SJSA1 (cell line): ENCODE measurements at places on chromosomes 2 and 18. TPM values are rescaled to one million over a fixed set of nuclear protein-coding genes. Genes with fewer than 3 reads are reported as not detected.

Gene KCNE4
- total RNA-seq, result 3.1 and 4.3 TPM in 2 replicates

Gene HS1BP3
- 17.2 and 32.3 TPM in 2 replicates for total RNA-seq

Gene PRSS56
- not detected in 2 replicates for total RNA-seq

Gene CTLA4
- not detected in 2 replicates for total RNA-seq

Gene TTC21B
- 26.9 and 38.3 TPM in 2 replicates for total RNA-seq

Gene TWSG1
- total RNA-seq, result 110 and 153 TPM in 2 replicates

GRCh38 chr2:28449488-28450395 lies 46.1 kb upstream of the PLB1 start:
- DNase-seq, result peak; percentile 76

DNA sequence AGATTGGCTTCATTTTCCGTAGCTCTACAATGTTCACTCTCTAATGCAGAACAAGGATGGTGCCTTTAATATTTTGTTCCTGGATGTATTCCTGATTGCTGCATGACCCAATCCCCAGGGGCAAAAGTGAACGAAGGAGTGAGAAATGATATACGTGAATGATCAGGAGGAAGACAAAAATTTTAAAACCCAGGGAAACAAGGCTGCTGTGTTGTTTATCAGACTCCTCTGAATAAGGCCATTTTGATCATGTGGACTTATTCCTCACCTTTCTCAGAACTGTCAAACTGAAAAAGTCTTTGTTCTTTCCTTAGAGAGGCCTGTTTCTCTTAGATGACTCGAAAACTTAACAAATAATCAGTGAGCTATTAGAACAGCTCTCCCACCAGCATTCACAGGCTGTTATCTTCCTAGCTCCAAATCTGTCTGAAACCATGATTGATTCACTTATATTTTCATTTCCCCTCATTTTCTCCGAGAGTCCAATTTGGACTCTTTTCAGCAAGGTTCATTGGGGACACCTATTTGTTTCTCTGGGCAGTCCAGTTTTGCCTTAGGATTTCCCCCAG lies 29.5 kb upstream of the COX7A2L start:
- DNase-seq, result no peak

DNA sequence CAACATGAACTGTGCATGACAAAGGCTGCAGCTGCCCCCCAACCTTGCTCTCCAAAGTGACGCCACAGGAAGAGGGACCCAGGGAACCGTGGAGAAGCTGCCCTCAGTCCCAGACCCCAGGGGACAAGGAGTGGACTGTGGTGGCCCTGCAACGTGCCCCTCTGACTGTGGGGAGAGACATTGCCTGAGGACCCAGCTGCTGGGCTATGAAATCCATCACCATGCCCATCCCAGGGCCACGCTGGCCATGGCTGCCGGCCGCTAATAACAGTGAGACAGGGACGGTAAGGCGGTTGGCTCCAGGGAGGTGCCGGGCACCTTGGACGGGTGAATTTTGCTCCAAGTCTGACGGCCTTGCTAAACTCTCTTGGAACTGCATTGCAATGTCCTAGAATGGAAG lies 211.3 kb upstream of the HDAC4 start:
- peak; percentile 35 for DNase-seq

DNA sequence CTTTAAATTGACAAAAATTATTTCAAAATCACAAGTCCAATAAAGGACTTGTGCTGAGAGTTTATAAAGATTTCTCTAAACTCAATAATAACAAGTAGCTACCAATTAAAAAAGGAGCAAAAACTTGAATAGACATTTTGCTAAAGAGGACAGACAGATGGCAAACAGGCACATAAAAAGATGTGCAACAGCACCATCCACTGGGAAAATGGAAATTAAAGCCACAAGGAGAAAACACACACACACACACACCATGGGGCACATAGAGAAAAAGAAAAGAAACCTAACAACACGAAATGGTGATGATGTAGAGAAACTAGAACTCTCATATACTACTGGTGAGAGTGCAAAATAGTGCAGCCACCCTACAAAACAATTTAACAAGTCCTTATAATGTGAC lies 12.6 kb upstream of the SLC9A4 start:
- no peak for DNase-seq

GRCh38 chr2:172859581-172860335 lies 124.1 kb downstream of the RAPGEF4 start:
- DNase-seq, result no peak

DNA sequence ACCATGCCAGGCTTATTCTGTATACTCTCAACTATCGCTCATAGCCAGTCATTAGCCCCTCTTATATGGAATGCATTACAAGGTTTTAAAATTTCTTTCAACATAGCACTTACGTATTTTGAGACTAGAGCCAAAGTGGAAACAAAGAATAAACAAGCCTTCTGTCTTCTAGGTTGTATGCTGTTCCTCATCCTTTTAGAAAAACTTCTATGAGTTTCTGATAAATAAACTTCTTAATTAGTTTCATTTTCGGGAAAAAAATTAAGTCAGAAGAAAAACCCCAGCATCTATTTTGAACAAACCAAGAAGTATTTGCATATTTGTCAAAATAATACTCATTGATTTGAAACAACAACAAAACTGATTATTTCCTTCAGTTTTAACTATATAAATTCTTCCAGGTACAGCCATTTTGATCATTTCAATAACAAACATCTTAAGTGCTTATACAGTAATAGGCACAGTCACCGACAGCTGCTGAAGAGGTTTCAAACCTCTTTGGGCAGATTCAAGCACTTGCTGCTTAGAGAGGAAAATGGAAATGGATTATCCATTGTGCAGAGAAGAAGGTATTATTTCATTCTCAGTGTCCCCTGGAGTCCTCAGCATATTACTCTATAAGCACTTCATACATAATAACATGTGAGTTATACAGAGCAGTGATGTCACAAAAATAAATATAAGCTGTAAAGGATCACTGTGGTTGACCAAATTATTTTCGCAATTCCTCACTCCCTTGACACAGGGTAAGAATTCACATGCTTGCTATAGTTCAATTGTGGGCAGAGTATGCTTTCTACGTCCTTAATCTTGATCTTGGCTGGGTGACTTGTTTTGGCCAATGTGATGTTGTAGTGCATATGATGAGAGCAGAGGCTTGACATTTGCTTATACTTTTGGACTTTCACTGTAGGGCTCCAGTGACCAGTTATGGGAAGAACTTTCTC lies 833.8 kb downstream of the TRIB2 start:
- no peak for DNase-seq

DNA sequence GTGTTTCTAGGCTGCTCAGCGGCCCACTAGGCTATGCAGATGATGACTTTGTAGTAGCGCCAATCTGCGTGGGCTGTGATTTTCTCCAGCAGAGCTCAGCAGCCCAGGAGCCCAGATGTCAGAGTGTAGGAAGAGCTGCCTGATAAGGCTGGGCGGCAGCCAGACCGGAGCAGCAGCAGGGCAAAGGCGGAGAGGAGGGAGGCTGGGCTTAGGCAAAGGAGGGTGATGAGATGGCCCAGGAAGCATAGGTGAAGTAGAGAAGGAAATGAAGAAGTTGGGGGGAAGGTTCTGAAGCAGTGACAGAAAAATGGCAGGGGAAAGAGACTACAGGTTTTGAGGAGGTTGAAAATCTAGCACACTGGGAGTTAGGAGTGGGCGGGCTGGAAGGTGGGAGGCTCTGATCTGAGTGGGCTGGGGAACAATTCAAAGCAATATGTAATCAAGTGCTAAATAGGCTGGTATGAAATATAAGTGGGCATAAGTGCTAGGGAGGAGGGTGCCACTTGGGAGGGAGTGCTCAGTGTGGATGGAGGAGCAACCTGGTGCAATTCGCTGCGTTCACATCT lies 50.6 kb upstream of the STPG4 start:
- DNase-seq, result no peak

GRCh38 chr2:233989221-233989858 lies 61.2 kb upstream of the SPP2 start:
- no peak for DNase-seq

DNA sequence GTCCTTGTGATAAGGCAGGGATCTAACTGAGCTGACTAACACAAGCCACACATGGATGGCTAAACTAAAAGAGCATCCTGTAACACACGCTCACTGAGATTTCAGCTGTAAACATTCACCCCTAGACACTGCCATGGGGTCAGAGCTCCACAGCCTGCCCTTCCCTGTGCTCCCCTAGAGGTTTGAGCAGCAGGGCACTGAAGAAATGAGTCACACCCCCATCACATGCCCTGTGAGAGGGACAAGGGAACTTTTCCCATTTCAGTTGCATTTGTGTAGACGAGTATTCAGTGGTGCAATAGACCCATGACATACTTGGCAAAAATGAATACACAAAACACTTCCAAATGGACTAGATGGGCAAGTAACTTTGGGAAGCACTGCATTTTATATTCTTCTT lies 402.4 kb upstream of the LRRTM1 start:
- DNase-seq, result no peak

DNA sequence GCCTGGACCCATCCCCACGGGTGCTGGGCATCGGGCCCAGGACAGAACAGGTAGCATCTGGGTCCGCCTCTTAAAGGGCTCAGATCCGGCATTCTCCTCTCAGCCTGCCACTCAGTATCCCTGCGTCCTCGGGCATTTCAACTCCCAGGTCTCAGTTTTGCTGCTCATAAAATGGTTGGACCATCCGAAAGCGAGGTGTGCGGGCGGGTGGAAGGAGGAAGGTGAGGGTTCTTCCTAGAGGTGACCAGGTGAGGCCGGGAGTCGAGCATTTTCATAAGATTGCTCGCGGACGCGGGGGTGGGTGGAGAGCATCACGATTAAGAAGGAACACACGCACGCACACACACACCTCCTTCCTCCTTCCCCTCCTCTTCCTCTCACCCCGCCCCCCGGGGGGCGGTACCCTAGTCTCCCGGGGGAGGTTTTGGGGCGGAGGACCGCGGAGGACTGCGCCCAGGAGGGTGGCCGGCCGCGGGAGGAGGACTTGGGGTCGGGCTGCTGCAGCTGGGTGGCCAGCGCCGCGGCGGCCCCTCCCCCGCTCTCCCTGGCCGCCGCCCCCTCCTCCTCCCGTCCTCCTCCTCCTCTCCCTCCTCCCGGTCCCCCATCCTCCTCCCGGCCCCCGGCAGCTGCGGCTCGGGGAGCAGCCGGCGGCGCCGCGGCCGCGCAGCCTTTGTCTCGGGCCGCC lies 97.9 kb upstream of the GPR45 start:
- no peak for DNase-seq

DNA sequence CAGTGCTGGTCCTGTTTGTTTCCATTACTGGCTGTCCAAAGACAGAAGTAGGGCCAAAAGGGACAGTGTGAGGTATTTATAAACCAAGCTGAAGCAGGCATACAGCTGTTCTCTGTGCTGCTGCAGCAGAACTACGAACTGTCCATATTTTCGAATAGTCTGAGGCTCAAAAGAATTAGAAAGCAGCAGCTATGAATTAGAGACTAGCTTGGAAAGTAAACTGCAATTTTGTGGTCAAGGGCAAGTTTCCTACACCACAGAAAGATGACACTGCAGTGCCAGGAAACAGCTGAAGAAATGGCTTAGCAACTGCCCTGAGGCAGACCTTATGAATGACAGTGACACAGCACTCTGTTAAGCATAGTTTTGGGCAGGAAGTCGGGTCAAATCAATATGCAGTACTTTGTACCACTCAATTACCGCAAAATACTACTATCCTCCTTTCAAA lies 125.3 kb downstream of the TMEM131 start:
- DNase-seq, result peak; percentile 85

GRCh38 chr2:169222665-169223064 lies 139.7 kb downstream of the LRP2 start:
- no peak for DNase-seq

DNA sequence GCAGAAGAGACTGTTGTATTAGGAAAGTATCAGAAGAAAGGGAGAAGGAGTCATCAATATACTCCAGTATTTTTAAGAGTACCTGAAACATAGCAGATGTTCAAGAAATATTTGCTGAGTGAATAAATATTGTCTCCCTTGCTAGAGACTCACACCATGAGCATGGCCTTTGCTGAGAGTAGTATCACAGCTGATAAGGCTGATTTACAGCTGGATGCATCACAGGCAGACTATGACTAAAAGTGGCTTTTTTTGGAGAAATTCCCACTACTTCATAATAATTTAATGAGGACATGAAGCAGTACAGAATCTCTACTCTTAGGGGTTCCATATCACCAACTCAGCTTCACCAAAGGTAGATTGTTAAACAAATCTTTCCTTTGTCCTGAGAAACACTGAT lies 373.3 kb downstream of the RBM43 start:
- DNase-seq, result no peak

GRCh38 chr18:79388043-79388442 lies 7.7 kb upstream of the NFATC1 start:
- no peak for DNase-seq

DNA sequence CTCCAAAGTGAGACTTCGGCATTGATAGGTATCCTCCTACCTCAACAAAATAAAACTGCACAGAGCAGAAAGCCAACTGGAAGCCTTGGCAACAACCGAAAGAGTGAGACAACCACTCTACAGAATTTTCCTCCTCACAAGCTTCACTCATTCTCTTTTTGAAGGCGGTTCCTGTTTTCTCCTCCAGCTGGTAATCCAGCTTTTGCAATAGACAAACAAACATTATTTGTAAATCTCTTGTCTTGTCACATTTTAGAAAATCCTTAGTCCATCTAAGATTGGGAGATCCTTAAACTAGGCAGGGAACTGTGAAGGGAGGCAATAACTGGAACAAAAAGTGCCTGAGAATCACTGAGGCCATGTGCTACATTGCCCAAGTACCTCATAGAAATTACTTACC lies 332.4 kb downstream of the BCL11A start:
- no peak for DNase-seq

GRCh38 chr2:38748943-38749804 lies 2.0 kb downstream of the SRSF7 start:
- no peak for DNase-seq

- DNase-seq, result no peak
Observed at GRCh38 chr18:74511823-74512222, 15.7 kb downstream of the CNDP2 start.

DNA sequence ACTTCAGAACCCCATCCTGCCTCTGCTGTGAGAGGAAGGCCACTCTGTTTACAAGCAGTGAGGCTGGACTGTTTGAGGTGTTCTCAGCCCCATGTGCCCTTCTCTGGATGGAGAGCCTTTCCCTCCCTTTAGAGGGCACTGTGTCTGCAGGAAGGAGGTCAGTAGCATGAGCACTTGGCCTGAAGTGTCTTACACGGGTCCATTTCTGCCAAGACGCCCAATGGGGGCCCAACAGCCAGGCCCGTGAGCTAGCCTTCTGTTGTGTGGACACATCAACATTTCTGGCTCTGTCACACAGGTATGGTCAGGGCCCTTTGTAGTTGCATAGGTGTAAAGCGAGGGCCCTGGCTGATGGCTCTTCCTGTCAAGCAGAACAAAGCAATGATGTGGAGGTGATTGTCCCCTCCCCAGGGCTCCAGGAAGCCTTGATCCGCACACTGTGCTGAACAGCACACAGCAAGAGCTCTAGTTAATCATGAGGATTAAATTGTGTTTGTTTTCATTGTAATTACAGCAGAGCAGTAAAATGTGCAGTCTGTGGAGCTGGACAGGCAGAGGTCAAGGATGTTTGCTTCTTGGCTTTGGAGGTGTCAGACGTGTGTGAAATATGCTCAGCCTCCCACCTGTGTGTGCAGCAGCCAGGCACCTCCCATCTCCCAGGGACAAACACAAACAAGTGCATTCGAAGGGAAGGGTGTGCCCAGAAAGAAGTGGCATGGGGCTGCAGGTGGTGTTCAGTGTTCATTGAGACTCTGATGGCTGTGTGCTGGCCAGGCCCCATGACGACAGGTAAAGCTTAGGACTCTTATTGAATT lies 132.1 kb downstream of the SH3RF3 start:
- no peak for DNase-seq

GRCh38 chr2:120267348-120267747 lies 14.7 kb downstream of the RALB start:
- no peak for DNase-seq

- peak; percentile 49 for DNase-seq
Observed at GRCh38 chr2:23926290-23926749, 603 bp downstream of the ATAD2B start.
